ENCODE measurements at places on chromosomes 1 and 21.

- DNase-seq: no peak
Observed at GRCh38 chr1:95984798-95985374, 736.7 kb upstream of the PTBP2 start.

- DNase-seq: no peak
Observed at GRCh38 chr1:112776688-112777087, 61.6 kb upstream of the PPM1J start.

DNA sequence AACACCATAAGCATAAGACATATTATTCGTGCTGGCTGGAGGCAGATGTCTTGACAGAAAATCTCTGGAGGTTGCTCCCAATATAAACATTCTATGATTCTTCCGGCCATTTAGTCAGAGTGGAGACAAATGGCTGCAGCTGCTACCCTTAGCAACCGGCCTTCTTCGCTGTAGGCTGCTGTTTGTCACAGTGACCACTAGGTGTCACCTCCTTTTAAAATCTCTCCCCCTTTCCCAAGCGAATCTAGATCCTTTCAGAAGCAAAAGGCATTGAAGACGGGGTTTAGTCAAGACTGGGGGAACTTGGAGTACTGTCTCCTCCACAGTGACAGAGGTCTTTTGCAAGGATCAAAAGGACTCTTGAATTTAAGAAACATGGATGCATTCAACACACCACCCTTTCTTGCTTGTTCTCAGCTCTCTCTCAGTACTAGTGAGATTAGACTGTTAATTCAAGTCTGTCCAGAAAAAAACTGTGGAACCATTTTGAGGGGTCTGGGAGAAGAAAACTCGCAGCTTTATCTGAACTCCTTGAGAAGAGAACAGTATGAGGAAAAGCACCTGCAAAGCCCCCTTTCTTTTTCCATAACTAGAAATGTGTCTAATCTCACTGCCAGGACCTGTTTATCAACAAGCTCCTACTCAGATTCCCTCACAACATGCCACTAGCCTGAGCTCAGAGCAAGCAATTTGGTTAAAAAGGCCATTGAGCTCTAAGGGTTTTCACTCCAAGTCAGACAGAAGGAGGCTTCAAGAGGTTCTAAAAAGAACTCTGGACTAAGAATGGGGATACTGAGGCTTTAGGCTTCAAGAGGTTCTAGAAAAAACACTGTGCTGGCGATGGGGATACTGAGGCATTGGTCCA, 408.3 kb upstream of the PLXNA2 start:
- DNase-seq: peak; percentile 60

DNA sequence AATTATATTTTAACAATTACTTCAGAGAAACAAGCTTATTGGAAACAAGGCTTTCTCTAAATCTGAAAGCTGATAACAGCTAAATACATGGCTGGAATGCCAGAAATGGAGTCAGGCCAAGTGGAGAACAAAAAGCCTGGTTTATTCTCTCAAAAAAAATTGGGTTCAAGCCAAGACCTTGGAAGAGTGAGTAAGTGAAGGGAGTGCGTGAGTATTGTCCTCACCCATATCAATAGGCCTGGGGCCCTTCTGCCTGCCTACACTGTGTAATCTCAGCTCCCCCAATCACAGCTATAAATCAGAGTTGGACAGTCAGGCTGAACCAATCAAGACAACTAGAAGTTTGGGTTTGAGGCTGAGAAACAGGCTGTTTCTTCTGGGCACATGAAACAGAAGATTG, 7.4 kb downstream of the KYAT3 start:
- peak; percentile 9 for DNase-seq

- DNase-seq: no peak
Observed at GRCh38 chr21:41055266-41055665, 112.7 kb upstream of the BACE2 start.

DNA sequence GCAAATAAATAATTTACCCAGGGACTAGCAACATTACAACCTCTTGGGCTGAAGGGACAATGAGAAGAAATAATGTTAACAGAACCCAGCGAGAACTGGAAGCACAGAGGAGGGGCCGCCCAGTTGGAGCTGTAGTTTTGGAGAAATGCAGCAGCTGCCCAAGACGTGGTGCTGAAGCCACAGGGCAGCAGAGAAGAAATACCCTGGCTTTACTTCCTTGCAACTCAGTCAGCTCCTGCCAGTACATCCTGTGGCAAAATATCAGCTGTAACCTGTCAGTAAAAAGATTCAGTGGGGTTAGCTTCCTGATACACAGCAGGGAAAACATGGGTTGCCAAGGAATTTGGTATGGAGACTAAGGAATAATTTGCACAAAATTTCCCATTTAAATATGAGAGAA, 283.6 kb upstream of the USP25 start:
- DNase-seq: no peak

GRCh38 chr1:239682046-239682445, 295.7 kb downstream of the CHRM3 start:
- DNase-seq: no peak

DNA sequence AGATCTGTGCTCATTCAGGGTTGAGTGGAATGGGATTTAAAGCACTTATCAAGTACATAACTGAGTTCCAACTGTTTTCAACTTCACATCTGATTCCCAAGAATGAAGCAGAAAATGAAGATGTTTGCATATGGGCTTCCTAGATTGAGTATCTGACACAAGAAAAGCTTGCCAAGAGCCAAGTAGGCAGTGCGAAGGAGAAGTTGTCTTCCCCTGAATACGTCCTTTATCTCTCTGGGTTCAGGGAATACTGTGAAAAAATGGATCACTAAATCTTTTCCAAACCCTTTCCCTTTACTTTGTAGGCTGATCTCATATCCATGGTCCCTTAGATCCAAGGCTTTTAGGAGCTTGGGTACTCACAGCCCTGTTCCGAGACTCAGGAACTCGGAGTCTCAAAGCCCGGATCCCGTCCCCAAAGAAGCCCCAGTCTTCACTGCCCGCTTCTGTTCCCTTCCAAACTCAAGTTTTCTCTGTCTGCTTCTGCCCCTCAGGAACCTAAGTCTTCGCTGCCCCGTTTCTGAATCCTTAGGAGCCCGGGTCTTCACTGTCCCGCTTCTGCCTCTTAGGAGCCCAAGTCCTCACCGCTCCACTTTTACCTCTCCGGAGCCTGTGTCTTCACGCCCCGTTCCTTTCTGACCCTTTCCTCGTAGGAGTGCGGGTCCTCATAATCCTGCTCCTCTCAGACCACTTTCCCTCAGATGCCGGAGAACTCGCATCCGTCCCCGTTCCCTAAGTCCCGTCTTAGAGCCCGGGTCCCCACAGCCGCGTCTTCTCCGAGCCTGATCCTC, 616 bp downstream of the TAF12 start:
- DNase-seq: no peak

DNA sequence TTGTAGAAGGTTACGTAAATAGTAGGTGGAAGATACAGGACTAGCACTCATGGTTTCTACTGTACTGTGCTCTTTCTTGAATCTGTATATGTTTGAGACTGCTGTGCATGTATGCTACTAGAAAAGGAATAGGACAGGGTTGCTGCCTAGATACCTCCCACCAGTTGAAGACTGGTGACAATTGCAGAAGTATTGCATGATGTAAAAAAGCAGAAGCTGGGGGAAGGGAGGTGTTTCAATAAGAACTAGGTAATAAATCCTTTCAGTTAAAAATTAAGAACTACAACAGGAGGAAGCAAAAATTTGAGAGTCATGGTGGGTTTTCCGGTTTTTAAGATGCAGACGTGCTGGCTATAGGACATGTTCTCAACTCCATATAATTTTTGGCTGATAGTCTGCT, 88.1 kb downstream of the CCDC30 start:
- DNase-seq: no peak

GRCh38 chr1:182653986-182654385, 30.4 kb downstream of the RGS8 start:
- no peak for DNase-seq

DNA sequence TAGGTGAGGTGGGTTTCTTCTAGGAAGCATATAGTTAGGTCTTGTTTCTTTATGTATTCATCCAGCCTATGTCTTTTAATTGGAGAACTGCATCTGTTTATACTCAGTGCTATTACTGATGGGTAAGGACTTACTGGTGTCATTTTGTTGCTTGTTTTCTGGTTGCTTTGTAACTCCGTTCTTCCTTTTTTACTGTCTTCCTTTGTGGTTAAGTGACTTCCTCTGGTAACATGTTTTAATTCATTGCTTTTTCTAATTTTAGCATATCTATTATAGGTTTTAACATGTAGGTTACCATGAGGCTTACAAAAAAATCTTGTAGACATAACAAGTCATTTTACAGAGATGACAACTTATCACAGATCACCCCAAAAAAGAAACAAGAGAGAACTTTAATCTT, 160.8 kb downstream of the VAV3 start:
- DNase-seq: no peak

GRCh38 chr1:225974454-225974853, 24.7 kb downstream of the SDE2 start:
- DNase-seq: no peak

- no peak for DNase-seq
Observed at GRCh38 chr1:221869779-221870178, 127.9 kb upstream of the DUSP10 start.

DNA sequence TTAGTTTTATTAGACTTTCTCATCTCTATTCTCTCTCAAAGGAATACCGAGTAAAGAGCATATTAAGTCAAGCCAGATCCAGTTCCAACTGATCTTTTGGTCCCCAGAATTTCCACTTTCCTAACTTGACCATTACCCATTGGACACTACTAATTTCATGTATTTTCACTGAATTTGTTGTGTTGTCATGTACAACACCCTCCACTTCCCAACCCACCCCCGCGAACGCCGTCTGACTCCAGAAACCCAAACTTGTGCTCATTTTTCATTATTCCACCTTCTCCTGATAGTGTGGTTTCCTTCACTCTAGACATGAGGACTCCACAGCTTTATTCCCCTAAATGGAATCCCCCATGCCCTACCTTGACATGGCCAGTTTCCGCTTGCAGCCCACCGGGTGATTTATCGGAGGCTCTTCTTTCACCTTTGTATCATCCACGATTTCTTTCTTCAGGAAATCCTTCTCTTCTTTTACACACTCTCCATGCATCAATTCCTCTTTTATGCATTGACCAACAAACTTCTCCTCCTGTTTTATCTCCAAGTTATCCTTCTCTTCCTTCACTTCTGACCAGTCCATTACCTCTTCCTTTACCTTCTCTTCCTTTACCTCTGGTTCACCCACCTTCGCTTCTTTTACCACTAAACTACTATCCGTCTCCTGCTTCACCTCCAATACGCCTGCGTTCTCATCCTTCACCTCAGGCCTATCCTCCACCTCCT, 805 bp downstream of the ZNHIT6 start:
- no peak for DNase-seq

- no peak for DNase-seq
Observed at GRCh38 chr1:174265282-174265681, 106.0 kb downstream of the RABGAP1L start.

- DNase-seq: no peak
Observed at GRCh38 chr1:42930178-42931107, 28.2 kb downstream of the SLC2A1 start.

- DNase-seq: peak; percentile 88
Observed at GRCh38 chr1:187491082-187491720, 662.5 kb downstream of the PLA2G4A start.

GRCh38 chr1:223029985-223030769, 112.9 kb downstream of the TLR5 start:
- DNase-seq: no peak

DNA sequence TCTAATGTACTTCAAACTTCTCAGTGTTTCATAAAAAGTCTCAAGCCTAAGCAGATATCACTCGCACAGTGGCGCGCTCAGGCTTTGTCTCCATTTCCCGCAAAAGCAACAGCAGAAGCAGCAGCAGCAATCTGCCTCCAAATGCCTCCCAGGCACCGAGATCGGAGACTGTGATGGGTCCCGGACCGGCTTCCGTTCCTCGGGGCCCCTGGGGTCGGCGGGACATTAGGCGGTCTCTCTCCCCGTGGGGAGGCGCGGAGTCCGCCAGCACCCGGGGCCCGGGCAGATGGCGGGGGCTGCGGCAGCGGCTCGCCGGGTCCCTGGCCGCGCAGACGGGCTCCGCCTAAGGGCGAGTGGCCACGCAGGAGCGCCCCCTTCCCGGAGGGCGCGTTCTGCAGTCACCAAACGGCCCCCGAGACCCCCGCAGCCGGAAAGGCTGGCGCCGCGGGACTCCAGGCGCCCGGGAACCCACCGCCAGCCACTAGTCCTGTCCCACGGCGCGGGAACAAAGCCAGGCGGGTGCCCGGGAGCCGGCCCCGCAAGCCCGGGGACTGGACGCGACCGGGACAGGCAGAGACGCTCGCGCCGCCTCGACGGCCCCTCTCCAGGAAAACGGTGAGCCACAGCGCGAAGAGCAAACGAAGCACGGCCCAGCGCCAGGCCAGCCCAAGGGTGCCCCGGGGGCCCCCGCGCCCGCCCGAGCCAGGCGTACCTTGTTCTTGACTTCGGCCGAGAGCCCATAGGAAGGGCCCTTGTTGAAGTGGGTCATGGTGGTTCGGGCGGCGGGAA, 590 bp downstream of the CNN3 start:
- DNase-seq: peak; percentile 68

DNA sequence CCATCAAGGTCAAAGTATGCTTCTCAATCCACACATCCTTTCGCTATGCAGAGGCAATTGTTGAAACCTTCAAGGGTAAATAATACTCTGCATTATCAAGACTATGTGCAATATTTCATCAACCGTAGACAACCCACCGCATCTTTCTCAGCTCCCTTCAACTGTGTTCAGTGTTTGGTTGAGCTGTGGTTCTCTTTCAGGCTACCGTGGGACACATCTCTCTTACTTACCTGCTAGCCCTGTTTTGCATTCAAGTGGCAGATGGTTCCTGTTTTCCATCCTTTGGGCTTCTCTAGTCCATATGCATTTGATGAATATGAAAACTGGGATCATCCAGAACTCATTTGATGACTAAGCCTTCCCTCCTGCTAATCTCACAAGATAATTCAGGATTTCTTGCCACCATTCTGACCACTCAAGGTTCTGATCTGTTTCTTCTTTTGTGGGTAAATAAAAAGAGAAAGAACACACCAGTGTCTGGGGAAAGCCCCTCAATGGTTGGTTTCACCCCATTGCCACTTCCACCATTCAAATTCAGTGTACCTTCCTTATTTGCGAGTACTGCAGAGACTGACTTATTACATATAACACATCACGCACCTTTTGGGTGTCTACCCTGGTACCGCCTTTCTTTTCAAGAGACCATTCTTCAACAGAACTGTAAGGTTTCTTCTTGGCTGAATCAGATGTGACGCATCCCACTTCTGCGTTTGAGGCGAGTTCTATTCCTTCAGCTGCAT, 61.7 kb downstream of the BACE2 start:
- no peak for DNase-seq

DNA sequence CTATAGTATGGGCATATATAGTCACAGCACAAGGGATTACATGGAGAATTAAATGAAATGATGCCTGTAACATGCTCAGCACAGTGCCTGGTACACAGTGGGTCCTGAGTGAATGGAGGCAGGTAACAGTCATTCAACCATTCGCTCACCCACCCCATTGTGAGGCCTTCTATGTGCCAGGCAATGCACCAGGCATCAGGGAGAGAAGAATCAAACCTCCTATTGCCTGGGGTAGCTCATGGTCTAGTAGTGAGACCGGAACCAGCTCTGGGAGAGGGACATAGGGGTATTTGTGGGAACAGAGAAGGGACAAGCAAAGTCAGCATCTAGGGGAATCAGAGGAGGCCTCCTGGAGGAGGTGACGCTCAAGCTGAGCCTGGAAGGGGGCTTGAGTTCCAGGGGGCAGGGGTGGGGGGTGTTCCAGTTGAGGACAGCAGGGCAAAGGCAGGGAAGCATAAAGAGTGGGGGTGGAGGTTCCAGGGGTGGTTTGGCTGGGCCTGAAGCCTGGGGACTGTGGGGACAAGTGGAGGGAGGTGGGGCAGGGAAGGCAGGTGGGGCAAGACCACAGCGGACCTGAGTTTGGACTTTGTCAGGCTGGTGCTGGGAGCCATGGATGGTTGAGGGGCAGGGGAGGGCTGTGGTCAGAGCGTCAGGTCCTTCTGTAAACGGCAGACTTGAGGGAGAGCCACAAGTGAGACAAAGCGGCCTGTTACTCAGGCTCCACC, 591.6 kb downstream of the PTPRU start:
- DNase-seq: no peak
